ENCODE measurements at places on chromosomes 6 and 20.

- DNase-seq: no peak
These were observed 260.5 kb upstream of the MARCKS start for GRCh38 chr6:113596387-113597230.

- no peak for DNase-seq
These were observed 3.1 kb downstream of the TNF start for GRCh38 chr6:31578184-31579118.

DNA sequence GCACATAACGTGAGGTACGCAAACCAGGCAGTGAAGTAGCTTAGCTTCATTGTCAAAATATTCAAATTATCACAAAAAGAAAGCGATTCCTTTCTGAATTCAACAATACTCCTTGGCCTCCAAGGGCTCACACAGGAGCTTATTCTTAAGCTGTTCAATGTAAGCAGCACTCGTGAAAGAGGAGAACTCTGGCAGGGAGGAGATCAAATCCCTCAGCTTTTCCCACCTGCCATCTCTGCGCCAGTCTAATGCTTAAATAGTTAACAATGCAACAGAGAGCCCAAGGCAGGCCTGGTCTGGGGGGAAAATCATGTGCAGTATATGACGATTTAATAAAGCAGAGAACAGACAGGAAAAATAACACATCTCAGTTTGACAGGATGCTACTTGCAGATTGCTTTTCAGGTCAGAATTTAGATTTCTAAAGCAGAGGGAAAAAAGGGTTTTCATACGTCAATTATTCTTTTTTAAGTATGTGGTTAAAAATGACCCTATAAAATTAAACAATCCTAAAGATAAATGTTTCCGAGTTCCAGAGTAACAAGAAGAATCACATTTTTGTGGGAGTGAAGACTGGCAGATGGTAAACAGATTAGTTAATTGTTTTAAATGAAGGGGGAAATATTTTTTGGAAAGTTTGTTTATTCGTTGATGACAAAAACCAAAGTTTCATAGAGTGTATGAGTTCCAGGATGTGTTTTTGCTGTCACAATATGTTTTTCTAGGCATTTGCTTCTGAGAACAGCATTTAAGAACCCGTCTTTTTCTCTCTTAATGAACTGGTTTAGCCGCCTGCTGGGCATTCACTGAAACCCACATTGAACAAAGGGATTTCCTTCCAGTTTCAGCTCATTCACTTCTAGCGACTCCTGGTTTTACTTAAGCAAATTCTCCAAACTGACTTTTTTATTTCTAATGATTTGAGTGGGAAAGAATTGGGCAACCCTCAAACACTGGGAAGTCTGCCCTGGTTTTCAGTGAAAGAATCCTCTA, 45.9 kb downstream of the PLAGL1 start:
- DNase-seq: no peak

DNA sequence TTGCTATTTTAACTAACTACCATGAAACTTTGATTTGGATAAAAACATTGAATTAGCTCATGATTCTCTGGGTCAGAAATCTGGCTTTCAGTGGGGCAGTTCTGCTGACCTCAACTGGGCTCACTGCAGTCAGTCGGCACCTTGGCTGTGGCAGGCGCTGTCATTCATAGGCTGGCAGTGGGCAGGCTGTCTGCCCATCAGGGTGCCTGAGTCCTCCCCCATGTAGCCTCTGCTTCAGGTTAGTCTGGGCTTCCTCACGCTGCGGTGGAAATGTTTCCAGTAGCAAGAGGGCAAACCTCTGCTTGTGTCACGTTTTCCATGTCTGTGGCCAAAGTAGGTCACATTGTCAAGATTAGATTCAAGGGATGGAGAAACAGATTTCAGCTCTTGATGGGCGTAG, 251.0 kb upstream of the TCF21 start:
- no peak for DNase-seq

DNA sequence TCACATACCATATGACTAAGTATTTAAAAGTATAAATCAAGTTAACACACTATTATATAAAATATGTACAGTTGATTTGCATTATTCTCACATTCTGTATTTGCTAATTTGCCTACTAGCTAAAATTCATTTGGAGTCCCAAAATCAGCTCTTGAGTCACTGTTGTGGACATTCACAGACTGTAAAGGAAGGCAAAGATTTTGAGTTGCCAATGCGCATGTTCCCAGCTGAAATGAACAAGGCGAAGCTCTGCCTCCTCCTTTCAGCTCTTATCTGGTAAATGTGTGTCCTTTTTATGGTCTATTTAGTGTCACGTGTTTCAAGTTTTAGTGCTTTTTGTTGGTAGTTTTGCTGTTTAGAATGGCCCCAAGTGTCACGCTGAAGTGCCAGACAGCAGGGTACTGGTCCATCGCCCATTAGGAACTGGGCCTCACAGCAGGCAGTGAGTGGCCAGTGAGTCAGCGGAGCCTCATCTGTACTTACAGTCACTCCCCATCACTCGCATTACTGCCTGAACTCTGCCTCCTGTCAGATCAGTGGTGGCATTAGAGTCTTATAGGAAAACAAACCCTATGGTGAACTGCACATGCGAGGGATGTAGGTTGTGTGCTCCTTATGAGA, 87.2 kb upstream of the ADTRP start:
- DNase-seq: no peak

DNA sequence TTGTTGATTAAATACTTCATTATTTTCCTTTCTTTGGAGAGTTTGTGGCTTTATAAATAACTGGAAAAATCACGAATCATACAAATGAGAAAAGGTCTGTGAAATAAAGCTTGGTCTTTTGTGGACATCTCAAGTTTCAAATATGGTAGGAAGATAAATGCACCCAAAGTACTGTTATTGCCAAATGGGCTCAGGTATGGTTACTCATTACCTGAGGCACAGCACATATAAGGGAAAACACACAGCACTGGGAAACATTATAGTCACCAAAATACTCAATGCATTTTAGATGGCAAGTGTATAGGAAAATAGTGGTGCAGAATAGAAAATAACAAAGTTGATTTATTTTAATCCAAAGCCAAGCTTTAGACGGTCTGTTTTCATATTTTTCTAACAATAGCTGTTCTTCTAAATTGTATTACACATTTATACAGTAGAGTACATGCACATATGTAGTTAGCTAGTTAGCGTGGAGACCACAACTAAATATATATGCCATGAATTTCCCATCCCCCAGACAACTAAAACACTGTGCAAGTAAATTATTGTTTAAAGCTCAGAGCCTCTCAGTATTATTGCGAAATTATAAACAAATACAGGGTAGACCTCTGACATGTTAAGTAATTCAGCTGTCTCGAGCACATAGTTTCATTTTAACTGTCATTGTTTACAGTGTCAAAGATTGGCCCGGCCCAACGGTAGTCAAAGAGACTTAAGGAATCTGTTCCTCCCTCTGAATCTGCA, 336.0 kb downstream of the SYNE1 start:
- no peak for DNase-seq

GRCh38 chr20:8299921-8300320, 167.9 kb downstream of the PLCB1 start:
- no peak for DNase-seq

GRCh38 chr6:47098570-47098993, 56.5 kb upstream of the ADGRF1 start:
- DNase-seq: no peak

DNA sequence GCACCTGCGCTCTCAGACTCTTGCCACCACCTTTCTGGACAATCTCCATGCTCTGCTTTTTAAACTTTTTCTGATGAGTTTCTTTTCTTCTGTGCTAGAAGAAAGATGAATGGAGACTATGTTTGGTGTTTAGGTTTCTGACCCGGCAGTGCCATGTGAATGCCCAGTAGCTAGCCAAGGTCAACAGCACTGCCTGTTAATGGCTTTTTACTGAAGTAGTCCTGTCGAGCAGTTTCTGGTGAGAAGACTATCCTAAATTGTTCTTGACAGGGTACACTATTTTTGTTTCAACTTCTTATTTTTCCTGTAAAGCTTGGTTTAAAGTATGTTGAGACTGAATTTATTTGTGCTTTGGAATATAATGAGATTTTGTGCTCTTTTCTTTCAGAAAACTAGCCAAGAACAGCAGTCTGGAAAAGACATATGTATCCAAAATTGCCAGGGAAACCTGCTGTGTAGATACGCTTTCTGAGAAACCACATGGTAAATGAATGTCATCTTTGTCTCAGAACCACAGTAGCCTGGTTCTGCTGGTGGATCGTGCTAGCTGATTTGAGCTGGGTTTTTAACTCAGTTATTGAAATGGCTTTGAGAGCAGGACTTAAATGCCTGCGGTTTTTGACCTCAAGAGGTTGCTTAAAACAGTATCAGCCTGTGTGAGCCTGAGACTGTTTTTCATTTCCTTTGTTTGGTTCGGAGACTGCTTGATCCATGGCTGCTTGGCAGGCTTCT, 48.1 kb downstream of the KCNS1 start:
- no peak for DNase-seq

- no peak for DNase-seq
These were observed 165.8 kb downstream of the CD24 start for GRCh38 chr6:106808758-106809157.

- DNase-seq: no peak
These were observed 4.6 kb upstream of the PREX1 start for GRCh38 chr20:48832405-48832730.

GRCh38 chr6:13796781-13797180, 17.6 kb downstream of the MCUR1 start:
- DNase-seq: no peak

DNA sequence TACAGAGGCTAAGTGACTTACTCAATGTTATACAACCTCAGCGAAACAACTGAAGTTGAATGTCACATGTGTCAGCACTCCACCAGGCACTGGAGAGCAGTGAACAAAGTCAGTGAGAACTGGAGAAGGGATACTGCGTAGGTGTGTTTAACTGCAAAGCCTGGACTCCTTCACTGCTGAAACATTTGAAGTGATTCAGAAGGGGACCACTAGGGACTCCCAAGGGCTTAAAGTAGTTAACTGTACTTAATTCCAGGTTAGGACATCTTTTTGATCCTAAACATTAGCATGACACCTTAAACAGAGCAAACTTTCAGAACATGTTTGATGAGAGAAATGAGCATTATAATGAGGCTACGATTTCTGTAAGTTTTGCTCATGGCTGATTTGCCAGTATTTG, 45.0 kb upstream of the ZBTB24 start:
- no peak for DNase-seq

- no peak for DNase-seq
These were observed 404.4 kb downstream of the BMP2 start for GRCh38 chr20:7171911-7172310.

DNA sequence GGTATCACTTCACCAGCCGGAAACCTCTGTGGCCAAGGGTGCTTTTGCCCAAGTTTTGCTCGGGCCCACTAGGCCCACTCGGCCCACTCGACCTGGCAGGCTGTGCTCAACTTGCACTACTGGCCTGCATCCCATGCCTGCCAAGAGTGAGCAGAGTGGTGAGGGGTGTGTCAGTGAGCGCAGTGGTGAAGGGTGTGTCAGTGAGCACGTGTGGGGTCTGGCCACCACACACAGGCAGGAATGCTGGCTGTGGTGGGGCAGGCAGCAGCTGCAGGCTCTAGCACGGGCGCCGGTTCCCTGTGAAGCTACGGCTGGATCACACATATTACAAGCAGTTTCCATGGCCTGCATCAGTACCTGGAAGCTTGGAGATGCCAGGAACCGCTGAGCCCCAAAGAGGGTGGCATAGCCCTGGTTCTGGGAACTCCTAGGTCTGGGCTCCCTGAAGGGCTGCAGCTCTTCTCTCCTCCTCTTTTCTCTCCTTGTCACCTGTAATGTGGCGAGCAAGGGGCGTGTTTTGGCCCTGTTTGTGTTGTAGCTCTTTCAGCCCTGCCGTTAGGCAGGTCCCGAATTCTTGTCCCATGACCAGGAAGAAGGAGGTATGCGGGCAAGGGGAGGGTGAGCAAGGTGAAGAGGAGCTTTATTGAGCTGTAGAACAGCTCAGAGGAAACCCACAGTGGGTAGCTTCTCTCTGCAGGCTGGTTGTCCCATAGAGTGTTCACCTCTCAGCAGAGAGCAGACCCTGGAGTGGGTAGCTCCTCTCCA, 51.0 kb upstream of the CLDN20 start:
- no peak for DNase-seq

- no peak for DNase-seq
These were observed 143.2 kb upstream of the MLN start for GRCh38 chr6:33947047-33947446.

DNA sequence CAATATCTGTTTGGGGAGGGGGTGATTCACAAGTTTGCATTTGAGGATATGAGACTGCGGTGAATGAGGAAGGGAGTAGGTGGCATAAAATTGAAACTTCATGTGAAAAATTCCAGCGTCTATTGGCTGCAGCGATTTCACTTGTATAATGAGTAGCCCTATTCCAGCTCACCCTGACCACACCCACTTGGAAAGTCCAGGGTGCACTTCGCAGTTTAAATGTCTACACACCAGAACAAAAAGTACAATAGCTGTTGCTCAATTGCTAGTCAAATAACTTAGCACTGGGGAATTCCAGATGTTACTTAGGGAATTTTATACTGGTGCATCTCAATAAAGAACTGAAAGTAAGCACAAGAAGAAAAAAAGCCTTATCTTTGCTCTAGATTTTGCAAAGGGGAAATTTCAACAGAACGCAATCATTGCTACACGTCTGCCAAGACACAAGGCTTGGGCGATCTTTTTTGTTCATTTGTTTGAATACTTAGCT, 6.3 kb downstream of the TNFAIP3 start:
- DNase-seq: no peak

DNA sequence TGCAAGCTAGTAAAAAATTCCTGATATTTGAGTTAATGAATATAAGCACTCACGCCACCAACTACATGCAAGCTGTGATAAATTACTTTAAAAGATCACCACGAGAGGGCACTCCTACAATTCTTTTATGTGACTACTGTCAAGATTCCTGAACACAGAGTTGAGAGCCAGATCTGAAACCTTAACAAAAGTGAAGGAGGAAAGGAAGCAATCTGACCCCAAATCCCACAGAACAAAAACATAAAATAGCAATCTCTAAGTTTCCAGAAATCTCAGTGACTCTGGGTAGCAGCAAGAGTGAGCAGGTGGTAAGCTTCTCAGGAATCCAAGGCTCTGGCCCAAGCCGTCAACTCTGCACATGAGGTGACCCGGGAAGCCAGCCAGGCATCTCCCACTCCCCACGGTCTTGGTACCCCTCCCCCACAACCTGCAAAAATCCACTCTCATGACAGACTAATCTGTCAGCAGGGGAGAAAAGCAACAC, 55.1 kb downstream of the STAU1 start:
- DNase-seq: no peak

DNA sequence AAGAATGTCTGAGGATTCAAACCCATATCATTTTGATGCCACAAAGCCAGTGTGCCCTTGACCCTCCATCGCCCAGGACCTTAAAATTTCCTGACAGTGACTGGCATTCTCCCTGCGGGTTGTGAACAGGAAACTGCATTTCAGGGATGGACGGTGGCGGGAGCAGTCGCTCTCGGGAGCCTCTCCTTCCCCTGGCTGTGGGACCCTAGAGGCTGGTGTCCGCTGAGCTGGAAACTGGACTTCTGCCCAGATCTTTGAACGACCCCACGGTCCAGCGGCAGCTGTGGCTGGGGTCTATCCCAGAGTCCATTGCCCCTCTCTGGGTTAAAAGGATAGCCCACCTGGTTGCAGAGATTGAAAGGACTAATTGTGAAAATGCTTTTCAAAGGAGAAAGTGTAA, 1.4 kb upstream of the SEC63 start:
- no peak for DNase-seq

Measured in amygdala (tissue), 56 donors.